ENCODE measurements at places on chromosomes 2 and 18.

- DNase-seq: peak; percentile 28
These were observed 56.0 kb upstream of the NFU1 start for GRCh38 chr2:69493268-69493667.

DNA sequence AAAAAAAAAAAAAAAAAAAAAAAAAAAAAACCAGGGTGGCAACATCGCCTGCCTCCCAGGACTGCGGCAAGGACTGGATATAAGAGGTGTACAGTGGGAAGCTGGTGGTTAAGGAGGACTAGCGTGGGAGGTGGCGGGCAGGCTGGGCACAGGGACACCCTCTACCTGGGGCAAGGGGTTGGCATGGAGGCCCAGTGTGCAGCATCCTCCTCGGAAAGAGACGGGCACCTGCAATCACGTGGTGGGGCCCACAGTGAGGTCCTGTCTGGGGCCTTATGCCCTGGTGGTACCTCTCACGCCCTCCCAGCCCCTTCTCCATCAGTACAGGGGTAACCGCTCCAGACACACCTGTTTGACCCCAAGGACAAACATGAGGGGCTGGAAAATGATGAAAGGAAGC, 27.9 kb downstream of the PXDN start:
- DNase-seq: no peak

GRCh38 chr18:23146861-23147469, 11.7 kb downstream of the CABLES1 start:
- DNase-seq: no peak

DNA sequence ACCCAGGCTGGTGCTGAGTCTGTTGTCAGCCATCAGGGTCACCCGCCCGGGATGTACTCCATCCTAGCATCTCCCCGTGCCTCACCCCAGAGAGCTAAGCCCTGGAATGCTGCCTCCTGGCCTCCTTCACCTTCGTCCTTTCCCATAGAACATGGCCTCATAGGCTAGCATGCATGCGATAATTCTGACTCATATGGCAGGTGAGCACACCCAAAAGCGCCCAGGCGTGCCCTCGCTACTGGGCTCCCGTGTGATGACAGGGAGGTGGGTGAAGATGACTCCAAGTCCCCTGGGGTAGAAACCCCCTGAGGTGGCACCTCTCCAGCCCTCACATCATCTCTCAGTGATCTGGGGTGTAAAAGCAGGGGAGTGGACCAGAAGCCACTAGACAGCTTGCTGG, 7.3 kb downstream of the SPR start:
- DNase-seq: no peak

DNA sequence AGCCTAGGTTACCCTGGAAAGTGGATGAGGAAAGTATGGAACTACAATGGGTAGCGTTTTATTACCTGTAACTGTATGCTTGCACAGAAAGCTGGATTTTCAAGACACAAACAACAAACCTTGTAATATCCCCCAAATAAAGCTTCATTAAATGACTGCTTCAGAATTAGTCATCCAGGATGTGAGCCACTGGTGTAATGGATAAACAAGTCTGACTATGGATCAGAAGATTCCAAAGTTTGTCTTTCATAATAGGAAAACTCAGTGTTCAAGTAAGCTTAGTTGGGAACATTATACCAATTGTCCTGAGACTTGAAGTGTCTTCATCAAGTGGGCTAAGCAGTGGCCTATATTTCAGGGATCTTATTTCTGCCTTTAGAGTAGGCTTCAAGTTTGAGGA, 518.8 kb downstream of the LRP1B start:
- no peak for DNase-seq

- DNase-seq: no peak
These were observed 204.3 kb downstream of the GULP1 start for GRCh38 chr2:188495969-188496431.
